Stimulated activated CD8-positive, alpha-beta memory T cell treated with anti-CD3 and anti-CD28 coated beads, Interleukin-2, amount 100 ng/mL, for 48 hours (primary cell): ENCODE measurements at places on chromosomes 13 and 19.

- DNase-seq: no peak
These were observed 47.9 kb upstream of the SIAH3 start for GRCh38 chr13:45899406-45899805.

DNA sequence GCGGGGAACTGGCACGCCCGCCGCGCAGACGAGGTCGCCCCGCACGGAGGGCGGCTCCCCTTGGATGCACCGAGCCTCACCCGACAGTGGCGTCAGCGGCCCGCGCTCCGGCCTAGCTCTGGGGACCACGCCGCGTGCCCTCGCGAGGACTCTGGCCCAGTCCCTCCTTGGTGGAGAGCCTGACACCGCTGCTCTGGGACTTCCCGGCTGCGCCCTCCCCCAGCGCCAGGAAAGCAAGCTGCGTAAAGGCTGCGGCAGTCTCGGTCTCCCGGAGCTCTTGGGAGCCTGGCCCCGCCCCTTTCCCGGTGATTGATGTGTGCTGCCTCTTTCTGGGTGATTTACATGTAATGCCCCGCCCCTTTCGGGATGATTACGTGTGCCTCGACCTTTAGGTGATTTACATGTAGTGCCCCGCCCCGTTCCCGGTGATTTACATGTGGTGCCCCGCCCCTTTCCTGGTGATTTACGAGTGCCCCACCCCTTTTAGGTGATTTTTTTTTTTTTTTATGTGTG is at the start of gene LENG9:
Gene LENG9 (minus strand): TSS at position 248 of the 513 bp plus-strand sequence. CDS start 252 bp downstream, outside the sequence.
- peak; percentile 96 for DNase-seq

GRCh38 chr13:31267126-31267784 is 67.5 kb downstream of the B3GLCT start:
- no peak for DNase-seq

DNA sequence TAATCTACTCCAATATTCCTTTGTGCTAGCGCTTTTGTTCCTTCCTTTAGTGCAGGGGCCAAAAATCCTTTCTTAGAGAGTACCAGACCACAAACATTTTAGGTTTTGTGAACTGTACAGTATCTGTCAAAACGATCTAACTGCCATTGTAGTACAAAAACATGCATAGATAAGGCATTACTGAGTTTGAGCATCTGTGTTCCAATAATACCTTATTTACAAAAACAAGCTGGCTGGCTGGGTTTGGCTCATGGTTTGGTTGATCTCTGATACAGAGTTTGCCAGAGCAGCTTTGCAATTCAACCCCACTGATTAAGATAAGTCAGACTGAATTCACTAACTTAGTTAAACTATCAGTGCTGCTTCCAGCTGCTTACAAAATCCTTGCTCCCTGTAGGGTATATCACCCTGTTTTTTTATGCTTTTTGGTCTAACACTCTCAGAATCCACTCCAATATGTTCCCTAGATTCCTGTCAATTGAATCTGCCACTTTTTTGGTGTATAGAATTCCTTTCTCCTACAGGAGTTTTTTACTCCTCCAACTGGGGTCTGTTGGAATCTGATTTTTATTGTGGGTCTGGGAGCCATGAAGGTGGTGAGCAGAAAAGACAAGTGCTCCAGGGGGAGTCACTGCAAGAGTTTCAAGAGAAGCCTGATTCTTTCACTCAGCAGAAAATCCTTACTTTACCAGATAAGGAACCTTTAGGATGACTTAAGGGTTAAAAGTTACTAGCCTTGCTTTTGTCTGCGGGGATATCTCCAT is 1399.4 kb downstream of the EFNB2 start:
- no peak for DNase-seq

DNA sequence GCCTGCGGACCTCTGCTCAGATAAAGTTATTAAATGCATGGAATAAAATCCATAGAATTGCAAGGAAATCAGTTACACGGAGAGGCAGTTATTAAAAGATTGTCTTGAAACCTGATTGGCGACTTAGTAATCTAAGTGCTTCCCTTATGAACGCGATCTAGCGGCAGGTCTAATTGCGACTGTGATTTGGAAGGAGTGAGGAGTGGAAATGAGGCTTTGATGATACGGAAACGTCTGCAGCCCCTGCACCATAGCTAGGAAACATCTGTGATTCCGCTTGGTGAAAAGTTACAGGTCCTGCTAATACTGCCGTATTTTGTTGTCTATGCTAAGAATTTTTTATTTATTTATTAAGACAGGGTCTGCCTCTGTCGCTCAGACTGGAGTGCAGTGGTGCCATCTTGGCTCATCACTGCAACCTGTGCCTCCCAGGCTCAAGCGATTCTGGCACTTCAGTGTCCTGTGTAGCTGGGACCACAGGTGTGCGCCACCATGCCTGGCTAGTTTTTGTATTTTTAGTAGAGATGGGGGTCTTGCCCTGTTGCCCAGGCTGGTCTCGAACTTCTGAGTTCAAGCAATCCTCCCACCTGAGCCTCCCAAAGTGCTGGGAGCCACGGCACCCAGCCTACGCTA is 887 bp downstream of the NDUFS7 start:
- no peak for DNase-seq

- DNase-seq: no peak
These were observed 473.6 kb downstream of the FOXO1 start for GRCh38 chr13:40192858-40193257.

DNA sequence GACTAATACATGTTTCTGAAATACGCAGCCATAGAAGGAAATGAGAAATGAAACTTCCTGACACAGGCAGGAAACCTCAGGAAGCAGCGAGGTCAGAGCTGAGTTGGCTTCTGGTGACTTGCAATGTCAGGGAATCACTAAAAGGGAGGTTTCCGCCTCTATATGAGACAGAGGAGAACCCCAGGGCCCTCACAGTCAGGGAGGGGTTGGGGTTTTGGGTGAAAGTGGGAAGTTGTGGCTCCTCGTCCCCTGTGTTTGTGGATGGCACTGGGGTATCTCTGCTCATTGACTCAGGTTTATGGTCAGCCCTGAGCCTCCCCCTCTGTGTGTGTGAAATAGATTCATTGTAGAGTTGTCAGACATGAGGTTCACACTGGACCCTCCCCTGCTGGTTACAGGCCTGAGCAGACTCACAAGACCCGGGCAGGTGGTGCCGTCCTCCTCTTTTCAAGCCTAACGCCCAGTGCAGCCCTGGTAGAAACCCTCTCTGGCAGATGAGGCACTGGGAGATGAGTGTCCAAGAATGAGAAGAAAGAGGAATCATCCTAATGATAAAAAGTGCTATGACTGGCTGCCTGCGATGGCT is 5.5 kb upstream of the LILRA6 start:
- DNase-seq: no peak

- no peak for DNase-seq
These were observed 73.5 kb upstream of the GJB6 start for GRCh38 chr13:20305587-20305986.

DNA sequence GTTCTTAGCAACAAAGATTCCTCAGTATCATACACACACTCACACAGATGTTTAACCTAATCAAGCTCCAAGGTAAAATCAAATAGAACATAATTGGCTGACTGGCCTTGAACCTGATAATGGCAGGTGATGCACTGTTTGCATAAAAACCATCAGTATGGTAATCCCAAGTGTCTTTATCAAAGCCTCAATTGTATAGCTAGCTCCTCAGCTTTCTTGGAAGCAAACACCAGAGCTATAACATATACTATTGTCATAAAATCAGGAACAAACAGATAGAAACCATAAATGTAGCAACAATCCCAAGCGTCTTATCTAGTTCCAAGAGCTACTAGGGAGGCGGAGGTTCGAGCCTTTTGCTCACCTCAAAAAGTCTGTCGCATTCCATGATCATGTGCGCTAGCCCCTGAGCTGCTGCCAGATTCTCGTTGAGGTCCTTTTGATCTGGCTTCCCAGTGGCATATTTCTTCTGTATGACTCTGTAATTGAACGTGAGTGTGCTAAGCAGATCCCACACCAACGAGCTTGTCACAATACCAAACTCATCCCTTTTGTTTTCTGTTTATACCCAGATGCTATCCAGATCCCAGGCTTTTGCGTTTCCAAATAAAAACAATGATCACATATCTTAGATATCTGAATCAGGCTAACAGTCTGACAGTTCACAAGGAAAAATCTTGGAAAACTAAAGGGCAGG is 95.3 kb downstream of the KL start:
- DNase-seq: no peak

GRCh38 chr13:109869312-109870237 is 83.2 kb upstream of the IRS2 start:
- peak; percentile 1 for DNase-seq

DNA sequence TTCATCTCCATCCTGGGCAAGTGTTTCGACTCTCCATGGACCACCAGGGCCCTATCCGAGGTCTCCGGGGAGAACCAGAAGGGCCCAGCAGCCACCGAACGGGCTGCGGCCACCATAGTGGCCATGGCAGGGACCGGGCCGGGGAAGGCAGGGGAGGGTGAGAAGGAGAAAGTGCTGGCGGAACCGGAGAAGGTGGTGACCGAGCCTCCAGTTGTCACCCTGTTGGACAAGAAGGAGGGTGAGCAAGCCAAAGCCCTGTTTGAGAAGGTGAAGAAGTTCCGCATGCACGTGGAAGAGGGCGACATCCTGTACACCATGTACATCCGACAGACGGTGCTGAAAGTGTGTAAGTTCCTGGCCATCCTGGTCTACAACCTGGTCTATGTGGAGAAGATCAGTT is 4.7 kb upstream of the MAP2K7 start:
- DNase-seq: no peak

DNA sequence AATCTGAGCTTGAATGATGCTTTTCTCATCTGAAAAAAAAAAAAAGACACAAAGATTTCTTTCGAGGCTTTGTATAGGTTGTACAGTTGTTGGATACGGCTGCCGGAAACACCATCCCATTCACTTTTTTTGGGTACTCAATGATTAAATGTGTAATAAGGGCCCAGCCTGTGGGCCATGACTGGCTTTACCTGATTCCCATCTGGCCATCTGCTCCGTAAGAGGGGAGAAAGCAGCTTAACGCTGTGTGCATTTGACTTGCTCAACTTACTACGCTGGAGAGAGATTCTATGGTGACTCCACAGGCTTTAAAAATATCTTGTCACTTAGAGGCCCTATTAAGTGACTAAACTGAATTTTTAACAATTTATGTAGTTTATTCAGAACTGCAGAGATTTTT is 731 bp downstream of the ZNF558 start:
- no peak for DNase-seq

GRCh38 chr19:56884441-56884840 is 43.9 kb upstream of the PEG3 start:
- no peak for DNase-seq

DNA sequence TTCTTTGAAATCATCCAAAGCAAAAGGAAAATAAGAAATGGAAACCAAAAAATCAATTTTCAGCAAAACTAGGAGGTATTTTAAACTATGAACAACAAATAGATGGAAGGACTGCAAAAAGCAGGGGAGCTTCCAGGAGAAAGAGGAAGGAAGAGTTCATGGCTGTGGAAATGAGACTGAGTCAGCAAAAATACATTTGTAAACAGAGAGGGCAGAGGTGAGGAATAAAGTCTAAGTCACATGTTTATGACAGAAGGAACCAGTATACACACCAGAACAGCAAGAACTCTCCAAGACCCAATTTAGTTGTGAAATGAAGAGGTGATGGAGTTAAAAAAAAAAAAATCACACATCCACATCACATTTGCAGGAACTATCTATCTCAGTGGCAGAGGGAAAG is 69.6 kb downstream of the RNASEH2B start:
- DNase-seq: no peak

- no peak for DNase-seq
These were observed 3.2 kb downstream of the NAPA start for GRCh38 chr19:47511681-47512080.

GRCh38 chr19:42288387-42288786 is 13.5 kb upstream of the PRR19 start:
- DNase-seq: no peak

GRCh38 chr13:113527272-113527958 is 36.9 kb upstream of the DCUN1D2 start:
- no peak for DNase-seq

DNA sequence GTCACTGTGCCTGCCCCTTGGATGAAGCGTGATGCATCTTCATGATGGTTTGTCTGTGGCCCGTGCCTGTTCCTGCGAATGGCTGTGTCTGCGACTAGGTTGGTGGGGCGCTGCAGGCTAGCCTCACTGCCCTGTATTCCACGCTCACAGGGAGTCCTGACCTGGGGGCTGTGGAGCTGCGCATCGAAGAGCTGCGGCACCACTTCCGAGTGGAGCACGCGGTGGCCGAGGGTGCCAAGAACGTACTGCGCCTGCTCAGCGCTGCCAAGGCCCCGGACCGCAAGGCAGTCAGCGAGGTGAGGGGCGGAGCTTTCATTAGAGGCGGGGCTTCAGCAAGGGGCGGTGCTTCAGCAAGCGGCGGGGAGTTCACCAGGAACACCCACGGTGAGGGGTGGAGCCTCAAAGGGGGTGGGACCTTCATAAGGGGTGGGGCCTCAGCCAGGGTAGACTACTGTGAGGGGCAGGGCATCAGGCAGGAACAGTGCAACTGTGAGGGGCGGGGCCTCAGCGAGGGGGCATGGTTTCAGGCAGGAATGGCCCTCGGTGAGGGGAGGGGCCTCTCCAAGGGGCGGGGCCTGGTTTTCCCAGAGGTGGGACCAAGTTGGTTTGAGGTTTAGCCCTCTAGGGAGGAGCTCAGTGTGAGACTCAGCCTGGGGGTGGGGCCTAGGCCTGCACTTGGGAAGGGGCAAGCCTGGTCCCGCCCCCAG is 17.2 kb downstream of the PKN1 start:
- DNase-seq: peak; percentile 72

GRCh38 chr19:55649268-55650125 is 1.5 kb downstream of the CCDC106 start:
- no peak for DNase-seq

DNA sequence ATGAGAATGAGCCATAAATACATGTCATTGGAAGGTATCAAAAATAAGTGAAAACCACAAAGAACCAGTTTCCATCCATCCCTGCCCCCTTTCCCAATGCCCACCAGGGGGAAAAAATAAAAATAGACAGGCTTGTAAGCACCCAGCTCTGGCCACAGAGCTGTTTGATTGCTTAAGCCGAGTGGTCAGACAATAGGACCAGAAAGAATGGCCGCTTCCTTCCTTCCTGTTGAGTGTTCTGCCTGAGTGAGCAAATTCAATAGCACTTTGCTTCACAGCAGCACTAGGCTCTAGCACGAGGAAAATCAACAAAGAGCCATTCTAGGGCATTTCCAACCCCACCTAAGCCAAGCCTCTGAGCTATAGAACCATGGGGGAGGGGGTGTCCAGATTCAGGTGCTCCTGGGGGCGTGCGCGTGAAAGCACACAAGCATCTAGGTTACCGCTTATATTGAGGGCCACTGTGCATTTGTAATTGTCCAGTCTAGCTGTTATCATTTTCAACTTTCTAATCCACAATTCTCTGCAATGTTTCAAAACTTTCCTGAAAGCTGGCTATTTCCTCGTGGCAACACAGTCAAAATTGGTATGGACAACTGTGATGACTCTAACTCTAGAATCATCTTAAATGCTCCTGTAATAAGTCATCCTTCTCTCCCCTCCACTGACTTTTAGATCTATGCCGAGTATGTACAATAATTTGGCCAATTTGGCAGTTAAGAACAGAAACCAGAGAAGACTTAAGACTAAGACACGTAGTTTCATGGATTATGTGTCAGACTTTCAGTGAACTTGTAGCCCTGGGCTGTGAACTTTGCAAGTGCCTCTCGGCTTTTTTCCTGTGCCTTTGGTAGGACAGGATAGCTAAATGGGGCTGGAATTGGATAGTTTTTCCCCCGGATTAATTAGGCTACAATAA is 64.3 kb downstream of the SPRY2 start:
- DNase-seq: no peak
